ENCODE measurements at places on chromosomes 12 and 14.

DNA sequence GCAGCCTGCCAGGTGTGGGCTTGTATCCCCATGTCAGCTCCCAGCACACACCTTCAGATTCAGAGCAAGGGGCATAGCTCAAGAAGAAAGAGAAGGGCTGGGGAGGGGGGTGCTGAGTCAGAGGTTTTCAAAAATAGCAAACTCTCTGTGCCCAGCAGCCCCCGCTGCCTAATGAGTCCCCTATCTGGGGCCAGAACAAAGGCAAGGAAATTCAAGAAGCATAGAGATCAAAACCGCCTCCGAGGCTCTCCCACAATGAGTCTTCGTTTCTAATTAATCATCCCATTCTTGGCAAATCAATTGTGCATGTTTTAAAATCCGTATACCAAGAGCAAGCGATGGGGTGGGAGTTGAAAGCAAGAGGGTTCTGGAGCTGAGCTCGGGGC is 19.5 kb upstream of the CMKLR1 start:
- no peak for DNase-seq

- DNase-seq, result no peak
Measured at GRCh38 chr12:104249017-104249416, 33.4 kb downstream of the TXNRD1 start.

GRCh38 chr12:54005853-54006558 is 2.8 kb upstream of the HOXC8 start:
- no peak for DNase-seq

GRCh38 chr14:52241087-52241793 is 26.3 kb upstream of the PTGDR start:
- no peak for DNase-seq

DNA sequence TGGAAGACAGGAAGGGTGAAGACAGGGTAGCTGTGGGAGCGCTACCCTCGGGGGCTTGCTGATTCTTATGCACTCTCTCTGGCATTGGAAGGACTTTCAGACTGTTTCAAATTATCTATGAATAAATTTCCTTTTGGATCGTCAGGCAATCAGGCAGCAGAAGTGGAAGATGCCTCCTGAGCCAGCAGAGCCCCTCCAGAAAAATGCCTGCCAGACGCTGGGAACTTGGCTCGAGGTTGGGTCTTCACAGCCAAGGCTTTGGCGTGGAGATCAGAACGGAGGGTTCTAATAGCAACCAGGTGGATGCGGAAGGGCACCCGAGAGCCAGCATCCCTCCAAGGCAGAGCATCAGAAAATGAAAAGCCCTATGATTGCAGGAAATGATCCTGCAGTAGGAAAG is 119.2 kb upstream of the RFLNA start:
- no peak for DNase-seq

DNA sequence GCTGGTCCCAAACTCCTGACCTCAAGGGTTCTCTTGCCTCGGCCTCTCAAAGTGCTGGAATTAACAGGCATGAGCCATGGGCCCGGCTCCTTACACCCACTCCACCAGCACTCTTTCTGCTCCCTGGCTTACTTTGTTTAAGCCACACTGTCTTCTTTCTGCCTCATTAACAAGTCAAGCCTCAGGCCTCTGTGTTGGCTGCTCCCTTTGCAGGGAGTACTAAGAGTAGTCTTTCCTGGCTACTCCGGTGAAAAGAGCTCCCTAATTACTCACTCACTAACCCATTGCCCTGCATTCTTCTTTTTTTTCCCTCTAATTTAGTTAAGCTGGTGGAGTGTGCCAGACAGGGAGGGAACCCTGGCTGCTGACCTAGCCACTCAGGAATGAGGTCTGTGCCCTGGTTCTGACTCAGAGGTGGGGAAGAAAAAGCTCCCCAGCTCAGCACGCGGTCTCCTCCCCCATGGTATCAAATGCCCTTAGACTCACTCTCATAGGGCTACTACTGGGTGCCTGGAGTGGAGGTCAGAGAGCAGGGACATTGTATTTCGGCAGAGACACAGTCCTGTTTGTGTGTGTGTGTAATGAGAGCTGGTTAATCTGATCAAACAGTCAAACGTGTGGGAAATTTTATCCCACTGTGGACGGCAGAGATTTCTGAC is 19.8 kb downstream of the GALNT6 start:
- no peak for DNase-seq

DNA sequence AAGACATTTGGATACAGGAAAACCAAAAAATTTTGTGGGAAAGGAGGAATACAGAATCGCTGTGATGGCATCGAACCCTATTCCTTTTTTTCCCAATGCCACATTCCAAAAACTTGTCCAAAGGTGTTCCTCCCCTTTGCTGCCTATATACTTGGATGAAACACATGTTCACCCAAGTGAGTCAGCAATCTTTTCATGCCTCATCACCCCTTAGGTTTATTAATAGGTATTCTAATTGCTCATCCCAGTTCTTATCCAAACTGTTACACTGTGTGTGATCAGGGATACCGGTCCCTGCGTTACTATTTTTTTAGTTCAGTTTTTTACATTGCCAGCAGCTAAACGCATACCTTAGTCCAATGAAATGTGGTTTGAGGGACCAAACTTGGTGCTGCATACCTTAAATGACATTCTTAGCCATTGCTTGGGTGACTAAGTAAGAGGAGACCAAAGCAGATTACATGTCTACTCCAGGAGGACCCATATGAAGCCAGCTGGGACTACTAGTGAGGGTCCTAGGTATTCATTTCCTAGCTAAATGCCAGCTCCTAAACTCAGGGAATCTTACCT is 20.6 kb upstream of the ST8SIA1 start:
- no peak for DNase-seq

DNA sequence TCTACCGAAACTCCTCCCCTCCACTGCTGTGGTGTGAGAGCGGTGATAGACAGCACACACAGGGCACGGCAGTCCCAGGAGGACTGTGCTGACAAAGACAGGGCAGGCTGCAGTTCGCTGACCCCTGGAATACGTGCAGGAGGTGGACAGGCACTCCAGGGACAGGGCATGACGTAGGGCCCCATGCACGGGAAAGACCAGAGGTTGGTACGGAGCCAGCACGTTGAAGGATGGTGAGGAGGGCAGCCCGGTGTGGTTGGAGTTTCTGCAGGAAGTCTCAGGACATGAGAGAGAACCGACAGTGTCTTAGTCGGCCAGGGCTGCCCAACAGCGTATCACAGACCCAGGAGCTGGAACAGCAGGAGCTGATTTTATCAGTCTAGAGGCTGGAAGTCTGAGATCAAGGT is 254.2 kb upstream of the FKBP4 start:
- DNase-seq, result no peak
